ENCODE measurements at places on chromosomes 3 and 15.

DNA sequence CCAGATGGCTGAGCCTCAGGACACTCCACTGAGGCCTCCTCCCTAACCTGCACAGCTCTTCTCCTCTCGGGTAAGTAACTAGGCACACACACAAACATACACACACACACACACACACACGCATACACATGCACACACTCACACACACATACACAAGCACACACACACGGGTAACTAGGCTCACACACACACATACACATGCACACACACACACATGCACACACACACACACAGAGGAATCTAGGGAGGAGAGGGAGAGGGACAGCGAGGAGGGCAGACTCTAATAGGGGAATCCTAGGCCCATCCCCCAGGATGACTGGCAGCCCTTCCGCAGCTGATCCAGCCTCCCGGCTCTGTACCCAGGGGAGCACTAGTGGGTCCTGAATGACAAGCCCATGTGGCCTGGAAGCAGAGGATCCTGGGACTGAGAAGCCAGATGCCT, 177.4 kb upstream of the LINGO1 start:
- no peak for DNase-seq

GRCh38 chr15:42331235-42331634, 28.1 kb upstream of the CAPN3 start:
- no peak for DNase-seq

- DNase-seq = no peak
Measured at GRCh38 chr3:37514055-37514665, 339.8 kb upstream of the LRRFIP2 start.

DNA sequence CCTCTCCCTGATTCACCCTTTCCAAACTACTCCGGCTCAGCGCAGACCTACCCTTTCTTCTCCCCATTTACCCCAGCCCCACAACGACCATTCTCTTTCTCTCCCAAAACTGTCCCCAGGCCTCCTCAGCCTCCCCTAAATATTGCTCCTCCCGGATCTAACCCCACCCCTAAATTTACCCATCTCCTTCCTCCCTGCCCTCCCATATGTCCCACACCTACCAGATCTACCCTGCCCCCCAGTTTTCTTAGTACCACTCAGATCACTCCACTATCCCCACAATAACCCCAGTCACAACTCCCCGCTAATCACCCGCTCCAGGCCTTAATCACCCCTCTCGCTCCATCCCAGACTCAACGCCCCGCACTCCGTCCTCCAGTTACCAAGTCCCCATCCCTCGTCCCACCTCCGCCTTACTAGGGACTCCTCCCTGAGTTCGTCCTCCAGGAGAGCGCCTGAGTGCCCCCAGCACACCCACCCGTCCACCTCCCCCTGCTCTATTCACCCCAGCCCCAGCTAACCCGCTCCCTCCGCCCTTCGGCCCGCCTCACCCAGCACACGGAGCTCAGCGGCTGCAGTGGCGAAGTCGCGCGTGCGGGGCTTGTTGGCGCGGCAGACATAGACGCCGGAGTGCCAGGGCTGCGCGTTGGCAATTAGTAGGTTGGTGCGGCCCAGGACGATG, 18.6 kb upstream of the IGDCC3 start:
- no peak for DNase-seq

DNA sequence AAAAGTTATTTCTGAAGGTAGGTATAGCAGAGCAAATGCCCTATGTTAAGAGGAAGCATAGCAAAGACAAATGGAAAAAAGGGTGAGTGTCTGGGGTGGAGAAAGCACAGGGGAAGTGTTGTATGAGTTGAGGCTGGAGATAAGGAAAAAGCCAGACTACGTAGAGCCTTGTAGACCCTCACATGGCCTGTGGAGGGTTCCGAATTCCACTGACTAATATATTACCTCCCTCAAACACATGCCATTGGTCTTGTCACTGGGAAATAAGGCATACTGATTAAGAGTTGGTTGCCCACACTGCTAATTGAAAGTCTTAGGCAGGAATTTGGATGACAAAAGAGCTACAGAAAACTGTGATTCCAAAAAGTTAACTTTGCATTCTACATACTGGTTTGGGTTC, 65.2 kb downstream of the TRAT1 start:
- DNase-seq = no peak

DNA sequence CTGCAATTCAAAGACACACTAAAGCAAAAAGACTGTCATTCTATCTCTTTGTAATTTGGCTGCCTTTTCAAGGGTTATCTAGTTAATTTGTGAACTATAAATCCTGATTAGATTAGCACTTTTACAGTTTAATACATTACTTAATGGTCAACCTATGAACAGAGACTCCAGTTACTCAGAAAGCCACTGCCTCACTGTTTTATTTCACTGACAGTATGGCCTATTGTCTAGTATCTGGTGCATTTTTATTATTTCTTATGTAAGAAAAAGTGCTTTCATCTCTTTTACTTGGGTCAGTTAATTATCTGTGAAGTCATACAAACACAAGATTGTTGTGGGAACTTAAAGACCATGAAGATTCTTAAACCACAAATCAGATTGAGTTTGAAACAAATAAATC, 133.8 kb downstream of the ZBBX start:
- DNase-seq = no peak

DNA sequence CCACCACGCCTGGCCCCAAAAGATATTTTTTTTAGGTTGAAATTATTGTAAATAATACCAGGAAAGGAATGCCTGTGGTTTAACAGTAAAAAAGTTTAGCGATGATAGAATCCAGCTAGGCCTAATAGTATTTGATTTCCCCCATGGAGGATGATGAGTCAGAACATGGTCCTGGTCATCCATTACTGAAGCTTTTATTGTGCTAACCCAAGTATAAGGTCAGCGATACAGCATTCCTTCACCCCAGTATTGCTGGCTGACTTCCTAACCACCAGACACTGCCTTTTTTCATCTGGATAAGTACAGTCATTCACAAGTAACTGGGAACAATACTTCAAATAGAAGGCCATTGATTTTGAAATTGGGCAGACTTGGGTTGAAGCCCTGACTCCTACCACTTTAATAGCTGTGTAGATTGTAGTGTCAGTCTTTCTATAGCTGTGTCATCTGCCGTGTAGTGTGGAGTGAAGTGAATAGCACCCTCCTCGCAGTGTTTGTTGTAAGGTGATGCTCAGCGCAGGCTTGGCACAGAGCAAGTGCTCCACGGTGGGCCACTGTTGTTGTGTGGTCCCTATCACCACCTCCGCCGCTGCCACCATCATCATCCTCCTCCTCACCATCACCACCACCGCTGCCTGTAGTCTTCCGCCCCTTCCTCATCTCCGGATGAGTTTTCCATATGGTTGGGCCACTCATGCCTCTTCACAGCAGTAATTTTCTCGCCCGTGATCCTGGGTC, 436.0 kb upstream of the TPM1 start:
- no peak for DNase-seq

- DNase-seq = no peak
Measured at GRCh38 chr3:43087249-43087776, 18.6 kb downstream of the POMGNT2 start.

Data from lower leg skin (tissue), 4 donors.